Lower lobe of right lung (tissue), 2 donors: ENCODE measurements at places on chromosomes 5 and 9. TPM values are rescaled to one million over a fixed set of nuclear protein-coding genes. Genes with fewer than 3 reads are reported as not detected.
A peak's percentile ranks its signal among the peaks of the same experiment; 100 is the strongest.

Gene SHC3
- total RNA-seq: 13.2 TPM

DNA sequence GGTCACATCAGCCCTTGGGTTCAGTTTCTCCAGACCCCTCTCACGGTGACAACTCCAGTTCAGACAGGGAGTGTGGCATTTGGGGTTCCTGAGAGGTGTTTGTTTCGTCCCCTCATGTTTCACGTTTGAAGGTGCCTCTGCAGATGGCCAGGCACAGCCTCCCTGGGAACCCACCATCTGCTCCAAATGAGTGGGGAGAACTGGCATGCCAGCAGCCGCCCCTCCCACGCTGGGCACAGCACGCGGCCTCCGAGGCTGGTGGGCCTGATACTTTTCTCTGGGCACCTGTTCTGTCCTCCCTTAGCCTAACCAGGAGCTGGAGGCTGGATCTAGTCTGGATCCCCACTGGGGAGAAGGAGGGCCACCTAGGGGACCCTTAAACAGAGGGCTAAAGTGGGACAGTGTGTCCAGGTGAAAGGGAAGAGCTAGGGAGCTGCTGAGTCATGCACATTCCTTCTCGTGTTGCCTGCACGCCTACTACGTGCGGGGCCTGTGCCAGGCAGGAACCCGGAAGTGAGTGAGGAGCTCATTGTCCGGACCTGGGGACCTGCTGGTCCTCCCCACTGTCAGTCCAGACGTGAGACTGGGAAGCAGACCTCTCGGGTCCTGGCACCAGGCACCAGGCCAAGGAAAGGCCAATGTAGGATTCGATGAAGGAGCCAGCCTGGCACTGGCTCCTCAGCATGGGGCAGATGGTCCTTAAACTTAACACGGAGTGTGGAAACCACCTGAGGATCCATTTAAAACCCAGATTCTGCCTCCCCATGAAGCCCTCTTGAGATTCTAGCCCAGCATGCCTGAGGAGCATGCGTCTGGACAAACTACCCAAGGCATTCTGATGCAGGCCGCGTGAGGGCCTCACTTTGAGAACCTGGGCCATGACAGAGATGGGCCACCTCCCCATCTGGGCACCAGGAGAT, 11.7 kb downstream of the DNM1 start:
- no peaks in the 10 kb centered on the region for H3K27me3 ChIP-seq
- no peak for DNase-seq
- H3K36me3 ChIP-seq: no peaks in the 10 kb centered on the region
- H3K27ac ChIP-seq: peak overlapping the region; percentile 24
- H3K4me1 ChIP-seq: peaks cover 20% of the 10 kb centered on the region

Gene ALDH1A1
- total RNA-seq: 238 TPM

GRCh38 chr9:116985596-116985995, 298.5 kb downstream of the TRIM32 start:
- DNase-seq: no peak
- no peaks in the 10 kb centered on the region for H3K27me3 ChIP-seq
- H3K4me1 ChIP-seq: no peaks in the 10 kb centered on the region
- no peak overlapping the region for H3K27ac ChIP-seq

Gene DMRTA1
- 1.7 TPM for total RNA-seq
